NK-92 treated with Interleukin-12 subunit alpha and Interleukin-12 subunit beta, amount 100 ng/mL, for 24 hours (cell line): ENCODE measurements at places on chromosomes 6 and 20.

- no peak for DNase-seq
Observed at GRCh38 chr6:125499535-125499934, 197.8 kb upstream of the HDDC2 start.

GRCh38 chr20:45010399-45010828 is 44.1 kb downstream of the STK4 start:
- DNase-seq, result no peak

GRCh38 chr6:112307707-112308106 is 39.4 kb upstream of the RFPL4B start:
- no peak for DNase-seq

DNA sequence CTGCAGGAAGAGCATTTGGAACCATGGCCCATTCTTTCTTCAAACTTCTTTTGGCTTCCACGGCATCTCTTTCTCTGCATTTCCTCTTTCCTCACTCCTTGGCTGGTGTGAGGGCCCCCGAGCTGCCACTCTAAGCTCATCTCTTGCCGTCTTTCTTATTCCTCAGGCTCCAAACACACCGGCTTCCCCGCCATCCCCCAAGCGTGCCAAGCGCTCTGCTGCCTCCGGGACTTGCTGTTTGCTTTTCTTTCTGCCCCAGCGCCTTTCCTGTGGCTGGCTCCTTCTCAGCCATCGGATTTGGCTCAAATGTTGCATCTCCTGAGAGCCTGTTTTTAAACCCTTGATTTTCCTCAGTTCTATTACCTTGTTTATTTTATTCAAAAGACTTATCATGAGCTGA is 172.7 kb downstream of the PACRG start:
- DNase-seq, result no peak

GRCh38 chr6:126300126-126300525 is 39.8 kb upstream of the CENPW start:
- no peak for DNase-seq

GRCh38 chr20:2473516-2473915 is 2.9 kb upstream of the SNRPB start:
- no peak for DNase-seq

- no peak for DNase-seq
Observed at GRCh38 chr6:15025446-15025845, 220.4 kb upstream of the JARID2 start.

GRCh38 chr6:11492464-11493290 is 44.9 kb upstream of the TMEM170B start:
- DNase-seq, result no peak

DNA sequence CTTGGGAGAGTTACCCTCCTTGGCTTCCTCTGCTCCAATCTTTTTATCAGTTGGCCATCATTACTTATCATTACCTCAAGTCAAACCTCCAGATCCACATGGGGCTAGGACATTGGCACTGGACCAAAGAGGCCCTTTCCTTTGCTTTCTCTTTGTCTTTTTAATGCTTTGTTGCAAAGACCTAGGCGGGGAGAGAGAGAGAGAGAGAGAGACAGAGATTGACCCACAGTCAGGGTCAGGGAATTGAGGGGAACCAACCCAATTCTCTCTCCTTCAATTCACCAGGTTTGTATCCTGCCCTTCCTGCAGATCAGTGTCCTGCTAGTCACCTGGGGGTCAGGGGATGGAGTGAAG is 3.5 kb upstream of the VEGFA start:
- DNase-seq, result no peak

DNA sequence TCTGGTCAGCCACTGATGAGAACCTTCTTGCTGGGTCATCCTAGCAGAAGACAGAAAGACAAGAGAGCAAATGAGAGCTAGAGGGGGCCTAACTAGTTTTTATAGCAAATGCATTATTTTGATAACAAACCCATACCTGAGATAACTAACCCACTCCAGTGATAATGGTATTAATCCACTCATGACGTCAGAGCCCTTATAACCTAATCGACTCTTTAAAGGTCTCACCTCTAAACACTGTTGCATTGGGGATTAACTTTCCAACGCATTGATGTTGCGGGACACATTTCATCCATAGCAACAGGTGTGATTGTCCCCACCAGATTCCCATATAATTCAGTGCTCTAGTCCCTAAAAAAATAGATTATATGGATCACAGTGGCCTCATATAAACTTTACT is 312.1 kb downstream of the HTR1B start:
- DNase-seq, result no peak

DNA sequence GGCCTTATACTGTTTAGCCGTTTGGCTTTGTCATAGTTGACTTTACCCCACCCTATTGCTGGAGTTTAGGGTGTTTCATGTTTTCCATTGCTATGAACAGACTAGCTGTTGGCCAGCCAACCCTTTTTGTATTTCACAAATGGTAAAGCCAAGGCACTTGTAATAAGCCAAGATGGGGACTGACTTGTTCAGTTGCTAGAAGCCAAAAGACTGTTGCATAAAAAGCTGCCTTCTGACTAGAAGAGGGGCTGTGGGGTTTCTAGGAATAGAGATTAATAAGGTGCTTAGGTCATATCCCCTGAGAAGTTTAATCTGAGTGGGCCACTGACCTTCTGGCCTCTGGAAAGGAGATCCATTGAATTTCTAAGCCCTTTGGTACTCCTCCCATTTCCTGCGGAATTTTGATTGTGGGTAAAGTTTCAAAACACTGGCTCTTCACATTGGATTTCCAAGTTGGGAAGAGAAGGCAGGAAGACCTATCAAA is 211.1 kb downstream of the PLCB4 start:
- DNase-seq, result no peak

GRCh38 chr6:81638366-81638765 is 114.1 kb downstream of the TENT5A start:
- no peak for DNase-seq

GRCh38 chr6:79427721-79428120 is 109.5 kb downstream of the LCA5 start:
- DNase-seq, result no peak

DNA sequence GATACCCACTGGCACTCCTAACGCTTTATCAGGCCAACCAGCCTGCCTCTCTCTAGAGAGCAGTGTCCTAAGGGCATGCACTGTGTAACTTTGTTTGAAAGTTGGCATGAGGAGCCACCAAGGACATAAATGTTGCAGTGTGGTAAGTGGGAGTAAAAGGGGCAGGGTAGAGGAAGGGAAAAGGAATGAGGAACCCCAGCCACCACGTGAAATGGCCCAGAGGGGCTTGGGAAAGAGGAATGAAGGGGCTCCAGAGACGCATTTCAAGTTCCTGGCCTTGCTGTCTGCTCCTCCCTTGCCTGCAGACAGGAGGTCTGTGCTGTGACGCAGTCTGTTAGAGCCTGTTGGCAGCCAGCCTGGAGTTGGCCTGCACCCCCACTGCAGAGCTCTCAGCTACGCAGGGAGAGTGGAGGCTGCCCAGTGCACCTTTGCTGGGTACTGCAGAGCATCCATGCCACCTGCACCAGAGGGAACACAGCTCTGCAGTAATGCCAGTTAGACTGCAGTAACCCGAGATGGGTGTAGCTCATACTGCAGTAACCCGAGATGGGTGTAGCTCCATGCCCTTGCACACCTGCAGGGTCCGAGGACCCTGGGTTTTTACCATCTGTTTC is 86.8 kb upstream of the SNAP25 start:
- no peak for DNase-seq

DNA sequence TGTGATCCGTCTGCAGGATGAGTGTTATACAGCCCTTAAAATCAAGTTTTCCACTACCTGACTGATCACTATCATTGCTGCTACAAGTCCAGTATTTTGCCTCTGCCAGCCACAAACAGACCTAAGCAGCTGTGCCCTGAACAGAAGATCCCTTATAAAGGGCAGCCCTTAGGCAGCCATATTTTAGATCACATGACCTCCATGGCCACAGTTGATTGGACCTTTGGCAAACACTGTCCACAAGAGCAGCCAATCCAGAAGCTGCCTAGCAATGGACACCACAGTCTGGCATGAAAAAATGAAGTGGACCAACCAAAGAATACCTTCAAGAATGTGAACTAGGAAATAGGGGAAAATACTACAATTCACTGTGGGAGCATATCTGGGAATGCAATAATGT is 50.8 kb downstream of the MC3R start:
- DNase-seq, result no peak

GRCh38 chr6:132179955-132180354 is 221.3 kb downstream of the MOXD1 start:
- DNase-seq, result no peak

GRCh38 chr6:119112812-119113530 is 34.5 kb upstream of the FAM184A start:
- DNase-seq, result no peak

GRCh38 chr6:144215402-144215931 is 65.2 kb downstream of the STX11 start:
- DNase-seq, result no peak

DNA sequence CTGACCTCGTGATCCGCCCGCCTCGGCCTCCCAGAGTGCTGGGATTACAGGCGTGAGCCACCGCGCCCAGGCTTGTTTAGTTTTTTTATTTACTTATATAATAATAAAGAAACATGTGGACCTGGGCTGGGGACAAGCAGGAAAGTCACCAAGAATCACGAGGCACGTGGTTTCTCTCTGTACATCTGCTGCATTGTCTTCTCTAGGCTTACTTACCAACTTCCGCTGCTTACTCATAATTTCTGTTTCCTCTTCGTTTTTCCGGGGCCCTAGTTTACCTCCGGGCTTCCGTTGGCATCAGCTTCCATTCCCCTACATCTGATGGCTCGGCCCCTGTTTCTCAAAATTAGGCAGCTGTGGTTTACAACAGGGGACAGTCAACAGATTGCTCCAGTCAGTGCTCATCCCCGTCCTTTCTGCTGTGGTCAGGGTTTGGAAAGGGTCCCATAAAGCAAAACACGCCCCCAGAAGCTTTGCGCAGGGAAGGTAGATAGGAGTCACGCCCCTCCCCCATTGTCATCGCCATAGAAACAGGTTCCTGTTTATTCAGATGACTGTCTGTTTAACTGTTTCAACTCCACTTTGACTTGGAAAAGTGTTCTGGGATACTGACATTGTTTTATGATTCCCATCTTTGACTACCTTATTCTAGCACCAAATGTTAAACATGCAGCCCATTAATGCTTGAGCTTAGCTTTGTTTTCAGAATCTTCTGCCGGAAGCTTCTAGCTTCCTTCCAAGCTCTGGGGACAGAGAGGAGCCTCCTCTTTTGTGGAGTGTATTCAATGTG is 31.9 kb upstream of the TXLNB start:
- peak; percentile 70 for DNase-seq

DNA sequence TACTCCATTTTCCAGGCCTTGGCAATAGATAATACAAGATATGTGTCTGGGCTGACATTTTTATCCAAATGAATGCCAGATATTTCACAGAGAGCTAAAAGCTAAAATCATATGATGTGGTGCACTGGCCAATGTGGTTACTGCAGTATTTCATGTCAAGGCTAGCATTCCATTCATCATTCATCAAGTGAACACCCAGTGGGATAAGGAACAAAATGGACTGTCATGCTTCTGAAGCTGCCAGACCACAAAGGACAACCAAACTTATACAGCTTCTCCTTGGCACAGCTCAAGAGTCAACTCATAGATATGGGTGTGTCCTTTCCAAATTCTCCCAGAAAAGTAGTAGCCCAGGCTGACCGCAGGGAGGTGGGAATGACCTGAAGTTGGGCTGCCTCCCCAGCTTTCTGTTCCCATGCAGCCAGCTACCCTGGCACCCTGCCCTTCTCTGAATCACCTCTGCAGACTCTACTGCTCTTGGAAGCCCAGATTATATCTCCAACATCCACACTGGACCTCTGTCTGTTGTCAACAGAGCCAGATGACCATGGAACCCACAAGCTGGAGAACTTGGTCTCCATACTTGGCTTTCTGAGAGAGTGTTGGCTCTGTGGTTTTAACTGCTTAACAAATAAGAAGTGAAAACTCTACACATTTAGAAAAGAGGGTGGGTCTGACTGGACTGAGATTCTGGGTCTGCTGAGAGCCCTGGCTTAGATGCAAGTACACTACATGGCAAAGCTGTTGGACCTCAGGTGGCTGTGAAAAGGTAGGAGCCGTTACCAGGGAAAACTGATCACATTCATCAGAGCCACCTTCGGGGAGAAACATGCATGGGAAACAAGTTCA is 122.8 kb downstream of the ALDH8A1 start:
- DNase-seq, result no peak

- no peak for DNase-seq
Observed at GRCh38 chr6:21375151-21376116, 218.1 kb upstream of the SOX4 start.

DNA sequence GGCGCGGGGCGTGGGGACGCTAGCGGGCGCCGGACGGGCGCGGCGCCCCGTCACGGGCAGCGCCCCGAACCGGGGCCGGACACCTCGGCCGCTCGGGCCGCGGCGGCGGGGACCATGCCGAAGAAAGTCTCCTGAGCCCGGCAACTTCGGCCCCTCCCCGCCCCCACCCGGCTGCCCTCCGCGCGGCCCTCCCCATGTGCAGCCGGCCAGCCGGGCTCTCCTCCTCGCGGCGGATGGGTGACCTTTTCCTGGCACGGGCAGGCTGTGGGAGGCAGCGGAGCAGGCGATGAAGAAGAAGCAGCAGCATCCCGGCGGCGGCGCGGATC is 278 bp downstream of the UST start:
- no peak for DNase-seq

DNA sequence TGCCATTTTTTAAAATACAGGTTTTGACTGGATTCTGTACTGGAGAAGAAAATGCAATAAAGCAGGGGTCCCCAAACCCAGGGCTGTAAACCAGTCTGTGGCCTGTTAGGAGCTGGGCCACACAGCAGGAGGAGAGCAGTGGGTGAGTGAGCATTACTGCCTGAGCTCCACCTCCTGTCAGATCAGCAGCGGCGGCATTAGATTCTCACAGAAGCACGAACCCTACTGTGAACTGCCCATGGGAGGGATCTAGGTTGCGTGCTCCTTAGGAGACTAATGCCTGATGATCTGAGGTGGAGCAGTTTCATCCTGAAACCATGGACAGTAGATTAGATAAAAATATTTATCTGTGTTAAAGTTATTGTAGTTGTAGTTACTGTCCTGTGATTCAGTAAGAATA is 21.1 kb upstream of the FBXO9 start:
- no peak for DNase-seq
